ENCODE measurements at places on chromosomes 3 and 15.

DNA sequence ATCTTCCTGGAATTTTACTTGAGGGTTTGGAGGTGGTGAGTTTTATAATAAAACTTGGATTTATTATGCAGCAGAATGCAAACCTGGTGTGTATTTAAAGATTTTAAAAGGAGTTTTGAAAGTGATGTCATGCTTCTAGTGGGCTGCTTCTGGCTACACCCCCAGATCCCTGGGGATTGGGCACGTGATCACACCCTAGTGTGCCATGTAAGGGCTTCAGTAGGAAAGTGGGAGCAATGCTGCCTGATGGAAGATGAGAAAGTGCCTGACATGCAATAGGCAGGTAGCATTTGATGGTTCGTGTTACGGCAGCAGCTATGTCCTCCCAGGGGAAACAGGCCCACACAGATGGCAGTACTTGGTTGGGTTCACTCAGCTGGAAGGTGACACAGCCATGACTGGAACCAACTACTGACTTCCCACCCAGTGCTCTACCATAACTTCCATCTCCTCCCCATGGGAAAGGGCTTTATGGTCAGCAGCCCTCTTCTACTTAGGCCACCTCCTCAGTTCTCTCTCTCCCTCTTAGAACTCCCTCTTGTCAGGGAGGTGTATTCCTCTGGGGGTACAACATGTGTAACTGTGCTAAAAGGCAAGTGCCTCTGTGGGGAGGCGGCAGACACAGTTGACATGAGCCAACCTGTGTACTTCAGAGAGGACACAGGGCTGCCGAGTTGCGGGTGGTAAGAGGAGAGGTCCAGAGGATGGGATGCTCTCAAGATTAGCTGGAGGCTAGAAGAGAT lies 5.6 kb downstream of the ITPKA start:
- DNase-seq = no peak

GRCh38 chr3:81732642-81733041 lies 28.8 kb downstream of the GBE1 start:
- no peak for DNase-seq

DNA sequence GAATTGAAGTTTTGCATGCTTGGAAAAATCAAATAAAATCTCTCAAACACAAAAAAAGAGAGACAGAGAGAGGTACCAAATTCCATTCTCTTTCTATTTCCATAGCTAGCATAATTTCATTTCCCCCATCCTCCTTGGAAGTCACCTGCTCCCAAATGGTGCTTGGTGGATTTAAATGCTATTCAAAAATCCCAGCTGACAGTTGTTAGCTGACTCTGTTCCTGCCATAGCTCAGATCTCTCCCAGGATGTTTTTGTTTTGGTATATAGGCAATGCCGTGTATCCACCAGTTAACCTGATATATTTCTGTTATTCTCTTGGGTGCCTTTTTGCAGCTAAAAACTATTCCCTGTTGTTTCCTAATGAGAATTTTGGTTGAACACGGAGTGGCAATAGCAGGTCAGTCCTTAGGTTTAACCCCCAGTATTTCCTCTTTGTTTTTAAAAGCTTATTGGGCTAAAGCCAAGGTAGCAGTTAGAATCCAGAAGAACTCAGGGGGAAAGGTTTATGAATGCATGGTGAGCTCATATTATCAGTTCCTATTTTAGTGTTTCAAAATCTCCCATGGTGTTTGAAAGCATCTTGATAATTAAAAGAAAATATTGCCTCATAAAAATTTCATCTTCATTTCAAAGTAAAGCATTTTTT lies 240.0 kb upstream of the GBE1 start:
- DNase-seq = no peak

DNA sequence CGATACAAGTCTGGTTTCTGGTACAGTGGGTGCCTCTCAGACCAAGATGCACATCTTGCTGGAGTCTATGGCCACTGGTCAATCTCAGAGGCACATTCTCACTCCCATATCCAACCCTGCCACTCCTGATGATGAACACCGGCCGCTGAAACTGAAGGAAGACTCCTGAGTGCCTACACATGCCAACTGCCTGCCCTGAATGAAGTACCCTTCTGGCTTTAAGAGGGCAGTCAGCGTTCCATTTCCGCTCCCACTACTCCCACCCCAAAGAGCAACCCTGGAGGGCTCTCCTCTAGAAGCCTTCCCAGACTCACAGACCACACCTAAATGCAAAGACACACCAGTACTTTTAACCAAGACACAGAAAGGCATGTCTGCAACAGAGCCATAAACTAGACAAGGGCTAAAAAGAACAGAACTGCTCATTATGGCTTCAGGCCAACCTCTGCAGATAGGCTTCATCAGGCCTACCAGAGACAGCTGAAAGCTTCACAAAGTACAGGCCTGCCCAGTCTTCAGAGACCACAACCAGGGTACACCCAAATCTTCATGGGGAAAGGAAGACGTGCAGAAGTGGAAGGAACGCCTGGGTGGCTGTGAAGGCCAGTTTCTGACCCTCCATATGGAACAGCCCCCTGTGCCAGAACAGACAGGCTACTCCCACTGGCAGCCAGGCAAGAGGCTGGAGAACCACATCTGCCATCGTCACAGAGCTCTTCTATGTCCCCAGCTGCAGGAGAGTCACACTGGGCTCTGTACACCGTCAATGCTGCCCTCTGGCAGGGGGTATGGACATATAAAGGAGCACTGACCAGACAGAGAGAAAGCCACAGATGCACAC lies 14.3 kb downstream of the ANP32A start:
- peak; percentile 53 for DNase-seq

GRCh38 chr15:68375716-68376220 lies 56.2 kb downstream of the ITGA11 start:
- DNase-seq = peak; percentile 31

GRCh38 chr15:78392430-78392829 lies 45.6 kb upstream of the IREB2 start:
- DNase-seq = no peak

DNA sequence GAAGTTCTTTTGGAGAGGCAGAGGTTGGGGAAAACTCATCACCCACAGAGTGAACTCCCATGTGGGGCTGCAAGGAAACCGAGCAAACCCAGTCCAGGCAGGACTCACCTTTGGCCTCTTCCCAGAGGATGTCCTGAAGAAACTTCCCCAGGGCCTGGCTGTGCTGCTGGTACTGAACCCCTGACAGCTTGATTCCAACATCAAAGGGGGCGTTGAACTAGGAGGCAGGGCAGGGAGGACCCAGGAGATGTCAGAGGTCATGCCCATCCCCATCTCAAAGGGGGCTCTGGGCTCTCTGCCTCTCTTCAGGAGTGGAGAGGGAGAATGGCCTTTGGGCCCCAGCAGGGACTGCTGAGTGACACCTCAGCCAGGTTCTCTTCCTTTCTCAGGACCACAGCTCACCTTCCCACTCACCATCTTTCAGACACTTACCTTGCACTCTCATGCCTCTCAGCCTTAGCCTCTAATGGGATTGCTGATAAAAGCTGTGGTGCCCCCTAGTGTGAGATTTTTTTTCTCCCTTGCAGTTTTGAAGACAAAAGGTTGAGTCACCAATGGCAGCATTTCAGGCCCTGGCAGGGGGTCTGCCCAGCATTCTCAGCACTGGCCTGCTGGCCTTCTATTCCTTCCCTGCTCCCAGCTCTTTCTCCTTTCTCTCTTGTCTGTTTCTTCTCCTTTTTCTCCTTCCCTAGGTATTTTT lies 6.0 kb downstream of the GHRL start:
- DNase-seq = no peak

DNA sequence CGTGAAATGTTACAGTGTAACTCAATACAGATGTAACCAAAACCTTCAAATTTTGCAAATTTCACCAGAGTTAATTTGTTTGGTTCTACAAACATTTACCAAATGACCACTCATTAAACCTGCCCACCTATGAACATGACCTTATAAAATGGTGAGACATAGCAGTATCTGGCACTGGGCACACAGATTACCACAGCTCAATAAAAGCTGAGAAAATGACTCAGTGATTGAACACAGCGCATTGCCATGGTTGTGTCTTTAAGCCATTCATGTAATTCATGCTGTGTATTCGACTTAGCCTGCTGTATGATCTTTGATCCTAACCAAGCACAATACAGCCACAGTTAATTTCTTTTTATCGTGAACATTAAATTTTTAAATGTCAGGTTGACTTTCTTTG lies 11.3 kb downstream of the PPARG start:
- DNase-seq = no peak

GRCh38 chr3:150210461-150211110 lies 197.5 kb upstream of the TSC22D2 start:
- no peak for DNase-seq

- DNase-seq = no peak
Observed at GRCh38 chr15:36332301-36332700, 247.1 kb upstream of the CDIN1 start.

GRCh38 chr3:55165278-55165677 lies 237.4 kb upstream of the LRTM1 start:
- no peak for DNase-seq

GRCh38 chr15:27234593-27234992 lies 263.6 kb downstream of the GABRG3 start:
- DNase-seq = no peak

DNA sequence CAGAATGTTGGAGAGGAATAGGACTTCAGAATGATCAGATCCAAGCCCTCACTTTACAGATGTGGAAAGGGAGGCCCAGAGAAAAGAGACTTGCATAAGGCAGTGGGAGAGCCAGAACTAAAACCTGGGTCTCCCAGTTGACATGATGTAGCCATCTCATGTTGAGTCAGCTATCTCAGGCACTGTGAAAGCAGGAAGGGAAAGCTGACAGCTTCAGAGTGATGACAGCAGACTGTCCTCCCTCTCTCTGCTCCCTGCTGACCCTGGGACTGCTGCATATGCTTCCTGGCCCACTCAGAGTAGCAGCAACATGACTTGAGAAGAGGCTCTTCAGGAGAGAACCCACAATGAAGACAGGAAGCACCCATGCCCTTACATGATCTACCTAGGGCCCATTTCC lies 14.7 kb downstream of the FHIT start:
- no peak for DNase-seq

DNA sequence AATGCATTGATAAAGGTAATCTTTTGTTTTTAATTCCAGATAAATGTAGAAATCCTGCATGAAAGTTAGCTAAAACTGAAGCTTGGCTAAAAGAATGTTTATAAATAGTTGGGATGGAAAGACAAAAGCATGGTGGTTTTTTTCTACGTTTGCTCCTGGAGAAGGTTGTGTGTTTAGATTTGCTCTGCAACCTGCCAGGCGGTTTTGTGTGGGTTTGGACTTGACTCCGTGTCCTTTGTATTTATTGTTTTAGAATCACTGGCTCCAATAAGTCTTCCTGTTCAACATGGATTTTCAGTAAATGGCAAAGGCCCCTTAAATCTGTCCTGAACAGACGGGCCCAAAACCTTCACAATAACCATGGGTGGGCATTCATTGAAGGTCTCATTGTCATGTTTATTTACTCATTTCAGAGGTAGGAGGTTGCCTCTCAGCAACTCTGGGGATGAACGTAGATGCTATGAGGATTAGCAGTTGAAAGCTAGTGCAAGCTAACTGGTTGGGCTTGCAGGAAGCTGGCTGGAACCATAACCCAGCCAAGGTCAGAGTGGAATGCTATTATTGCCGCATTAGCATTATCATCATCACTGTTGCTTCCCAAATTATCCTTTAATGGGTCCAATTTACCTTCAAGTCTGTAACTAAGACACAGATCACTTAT lies 60.6 kb upstream of the ADAMTS9 start:
- no peak for DNase-seq

DNA sequence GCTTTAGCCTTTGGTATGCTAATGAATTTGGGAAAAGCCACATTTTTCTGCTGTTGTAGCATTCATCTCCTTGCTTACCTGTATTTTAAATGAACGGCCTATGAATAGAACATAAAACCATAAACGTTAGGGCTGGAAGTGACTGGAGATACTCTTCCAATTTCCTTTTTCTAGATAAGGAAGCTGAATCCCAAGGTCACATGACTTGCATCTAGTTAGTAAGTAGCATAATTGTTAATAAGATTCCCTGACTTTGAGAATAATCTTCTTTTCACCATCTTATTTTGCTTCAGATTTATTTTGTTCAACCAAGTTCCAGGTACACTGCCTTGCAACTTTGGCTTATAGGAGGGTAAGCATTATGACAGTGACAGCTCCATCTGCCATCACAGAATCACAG lies 20.7 kb upstream of the EDEM1 start:
- DNase-seq = no peak

DNA sequence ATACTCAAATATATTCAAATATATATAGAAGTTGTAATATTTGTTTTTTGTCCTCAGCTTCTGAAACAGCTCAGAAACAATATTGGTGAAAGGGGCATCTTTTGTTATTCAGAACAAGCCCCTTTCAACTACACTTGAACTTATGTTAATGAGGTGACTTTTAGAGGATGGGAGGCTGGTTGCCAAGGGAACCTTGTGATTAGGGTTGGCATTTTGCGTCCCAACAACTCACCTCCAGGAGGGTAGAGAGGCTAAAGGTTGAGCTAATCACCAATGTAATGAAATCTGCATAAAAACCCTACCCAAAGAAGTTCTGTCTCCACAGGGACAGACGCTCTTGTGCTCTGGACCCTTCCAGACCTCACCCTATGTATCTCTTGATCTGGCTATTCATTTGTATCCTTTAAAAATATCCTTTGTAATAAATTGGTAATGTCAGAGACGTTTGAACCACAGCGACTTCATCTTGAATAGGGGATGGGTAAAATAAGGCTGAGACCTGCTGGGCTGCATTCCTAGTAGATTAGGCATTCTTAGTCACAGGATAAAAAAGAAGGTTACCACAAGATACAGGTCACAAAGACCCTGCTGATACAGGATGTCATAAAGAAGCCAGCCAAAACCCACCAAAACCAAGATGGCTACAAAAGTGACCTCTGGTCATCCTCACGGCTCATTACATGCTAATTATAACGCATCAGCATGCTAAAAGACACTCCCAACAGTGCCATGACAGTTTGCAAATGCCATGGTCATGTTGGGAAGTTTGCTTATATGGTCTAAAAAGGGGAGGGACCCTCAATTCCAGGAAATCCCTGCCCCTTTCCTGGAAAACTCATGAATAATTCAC lies 111.1 kb downstream of the FMN1 start:
- DNase-seq = no peak

GRCh38 chr3:36493051-36493450 lies 112.7 kb downstream of the STAC start:
- no peak for DNase-seq

DNA sequence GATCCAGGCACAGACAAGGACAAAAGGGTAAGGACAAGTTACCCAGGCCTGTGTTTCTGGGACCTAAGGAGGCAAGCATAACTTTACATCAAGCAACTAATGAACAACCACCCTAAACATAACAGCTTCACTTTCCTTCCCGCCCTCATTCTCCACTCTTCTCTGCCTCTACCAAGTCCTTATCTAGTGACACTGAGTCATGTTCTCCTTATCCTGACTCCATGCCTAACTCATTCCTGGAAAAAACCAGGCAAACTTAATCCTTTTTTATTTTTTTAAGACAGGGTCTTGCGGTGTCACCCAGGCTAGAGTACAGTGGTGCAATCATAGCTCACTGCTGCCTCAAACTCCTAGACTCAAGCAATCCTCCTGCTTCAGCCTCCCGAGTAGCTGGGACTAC lies 44.5 kb downstream of the TMEM44 start:
- DNase-seq = no peak

- no peak for DNase-seq
Observed at GRCh38 chr15:29822684-29823459, 604 bp upstream of the TJP1 start.
